ENCODE measurements at places on chromosomes 6 and 20. TPM values are rescaled to one million over a fixed set of nuclear protein-coding genes. Genes with fewer than 3 reads are reported as not detected.

The OPRL1 gene
- 2.9 TPM for total RNA-seq

The RIPOR2 gene
- total RNA-seq: 82.2 TPM

The DCDC2 gene
- not detected for total RNA-seq

The DEFB123 gene
- total RNA-seq: not detected

The FAM83D gene
- total RNA-seq: 4.9 TPM

The SLC22A3 gene
- total RNA-seq: not detected

The SRSF6 gene
- 161 TPM for total RNA-seq

The OOEP gene
- total RNA-seq: not detected

The TTBK1 gene
- 47.3 TPM for total RNA-seq

The GNAS-AS1 gene
- total RNA-seq: 11.7 TPM

The TNFRSF6B gene
- total RNA-seq: not detected

The FOXA2 gene
- not detected for total RNA-seq

The FAM162B gene
- total RNA-seq: not detected

The FAM217A gene
- total RNA-seq: not detected

The DNMT3B gene
- 29.0 TPM for total RNA-seq

The MCHR2 gene
- total RNA-seq: not detected

The PLEKHG1 gene
- 7.3 TPM for total RNA-seq

The C6orf15 gene
- not detected for total RNA-seq

The CALHM6 gene
- total RNA-seq: not detected

The SHLD1 gene
- 4.0 TPM for total RNA-seq

The NUS1 gene
- 20.0 TPM for total RNA-seq

The SIM1 gene
- total RNA-seq: 49.8 TPM

The ENPP1 gene
- 2.4 TPM for total RNA-seq

The MEP1A gene
- total RNA-seq: not detected

The DBNDD2 gene
- total RNA-seq: 4.1 TPM

The EFCAB8 gene
- total RNA-seq: not detected

The UNC5CL gene
- total RNA-seq: 1.0 TPM

The SLC17A9 gene
- total RNA-seq: 1.8 TPM

The ARFGEF3 gene
- 15.3 TPM for total RNA-seq

The KCNK5 gene
- total RNA-seq: 0.71 TPM

The TRERF1 gene
- total RNA-seq: 12.8 TPM

The TMEM244 gene
- not detected for total RNA-seq

The SCRT2 gene
- total RNA-seq: 28.0 TPM

The VSX1 gene
- not detected for total RNA-seq

The TAF8 gene
- 16.2 TPM for total RNA-seq

The RAET1G gene
- not detected for total RNA-seq

The PREX1 gene
- 235 TPM for total RNA-seq

The HRH3 gene
- 13.7 TPM for total RNA-seq

The BPIFA1 gene
- total RNA-seq: not detected

The GSTA3 gene
- total RNA-seq: not detected

The KCNQ5 gene
- 1.5 TPM for total RNA-seq

The THEMIS gene
- not detected for total RNA-seq

The VNN1 gene
- total RNA-seq: not detected

The EPB41L2 gene
- 36.2 TPM for total RNA-seq

The ADGRB3 gene
- total RNA-seq: 7.3 TPM

The CFB gene
- not detected for total RNA-seq

The SLPI gene
- not detected for total RNA-seq

The ZSCAN9 gene
- 54.0 TPM for total RNA-seq

The RPS6KA2 gene
- total RNA-seq: 109 TPM

The SIRPD gene
- not detected for total RNA-seq

The MRAP2 gene
- total RNA-seq: 5.1 TPM

The EMILIN3 gene
- total RNA-seq: not detected

The THBD gene
- total RNA-seq: not detected

The APMAP gene
- total RNA-seq: 218 TPM
